ELR (cell line): ENCODE measurements at places on chromosomes 4 and X.

- DNase-seq: no peak
These were observed 41.7 kb downstream of the PAGE2 start for GRCh38 chrX:55130481-55130880.

- DNase-seq: no peak
These were observed 818 bp downstream of the RAI2 start for GRCh38 chrX:17860179-17860780.

- DNase-seq: no peak
These were observed 931.7 kb upstream of the HS3ST1 start for GRCh38 chr4:12360391-12360790.

GRCh38 chr4:52248820-52249219 lies 197.7 kb downstream of the SPATA18 start:
- no peak for DNase-seq

- peak; percentile 91 for DNase-seq
These were observed 14.9 kb downstream of the TIFA start for GRCh38 chr4:112270640-112271421.

GRCh38 chrX:13752646-13753045 lies 18.1 kb downstream of the OFD1 start:
- DNase-seq: no peak

DNA sequence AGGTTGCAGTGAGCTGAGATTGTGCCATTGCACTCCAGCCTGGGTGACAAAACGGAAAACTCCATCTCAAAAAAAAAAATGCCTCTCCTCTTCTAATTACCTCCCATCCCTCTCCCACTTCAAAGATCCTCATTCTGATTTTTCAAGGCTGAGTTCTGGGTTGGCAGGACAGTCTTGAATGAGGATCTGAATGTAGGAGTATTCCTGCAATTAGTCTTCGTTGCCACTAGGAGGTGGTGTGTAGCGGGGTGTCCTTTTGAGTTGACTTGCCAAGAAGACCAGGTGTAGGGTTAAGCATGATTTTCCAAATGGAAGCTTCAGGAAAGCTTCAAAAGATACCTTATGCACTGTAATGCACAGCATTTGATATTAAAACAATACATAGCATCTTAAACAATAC lies 169.9 kb downstream of the ASMT start:
- DNase-seq: no peak

DNA sequence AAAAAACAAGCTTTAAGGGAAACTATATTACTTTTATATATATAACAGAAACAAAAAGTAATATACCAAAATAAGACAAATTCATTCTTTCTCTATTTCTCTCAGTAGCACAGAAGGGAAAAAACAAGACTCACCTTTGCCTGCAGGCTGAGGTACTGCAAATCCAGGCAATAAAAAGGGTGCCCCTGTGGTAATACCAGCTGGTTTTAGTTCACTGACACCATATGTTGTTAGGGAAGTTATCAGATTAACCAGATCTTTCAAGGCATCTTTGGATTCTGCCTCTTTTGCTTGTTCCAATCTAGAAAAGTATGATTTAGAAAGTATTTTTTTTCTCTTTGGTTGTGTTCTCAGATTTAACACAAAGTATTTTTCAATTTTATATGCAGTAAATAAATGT lies 139.8 kb downstream of the WDFY3 start:
- no peak for DNase-seq

DNA sequence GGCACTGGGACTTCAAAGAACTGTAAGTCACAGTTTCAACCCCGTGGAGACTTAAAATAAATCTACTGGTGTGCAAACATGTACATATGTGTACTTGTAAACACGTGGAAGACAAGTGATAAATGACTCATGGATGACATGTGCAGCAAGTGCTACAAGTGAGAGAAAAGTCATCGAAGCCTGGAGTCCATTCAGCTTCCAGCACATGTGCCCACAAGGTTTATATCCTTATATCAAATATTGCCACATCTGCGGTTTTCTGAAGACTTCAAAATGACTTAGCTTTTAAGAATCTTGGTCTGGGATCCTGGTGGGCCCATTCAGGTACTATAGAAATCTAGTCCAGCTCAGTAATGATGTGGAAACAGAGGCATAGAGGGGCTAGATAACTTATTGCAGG lies 33.0 kb upstream of the TTC29 start:
- DNase-seq: peak; percentile 67
